ENCODE measurements at places on chromosomes 1 and 21.

GRCh38 chr1:6505367-6506209 lies 14.1 kb upstream of the PLEKHG5 start:
- DNase-seq = no peak

DNA sequence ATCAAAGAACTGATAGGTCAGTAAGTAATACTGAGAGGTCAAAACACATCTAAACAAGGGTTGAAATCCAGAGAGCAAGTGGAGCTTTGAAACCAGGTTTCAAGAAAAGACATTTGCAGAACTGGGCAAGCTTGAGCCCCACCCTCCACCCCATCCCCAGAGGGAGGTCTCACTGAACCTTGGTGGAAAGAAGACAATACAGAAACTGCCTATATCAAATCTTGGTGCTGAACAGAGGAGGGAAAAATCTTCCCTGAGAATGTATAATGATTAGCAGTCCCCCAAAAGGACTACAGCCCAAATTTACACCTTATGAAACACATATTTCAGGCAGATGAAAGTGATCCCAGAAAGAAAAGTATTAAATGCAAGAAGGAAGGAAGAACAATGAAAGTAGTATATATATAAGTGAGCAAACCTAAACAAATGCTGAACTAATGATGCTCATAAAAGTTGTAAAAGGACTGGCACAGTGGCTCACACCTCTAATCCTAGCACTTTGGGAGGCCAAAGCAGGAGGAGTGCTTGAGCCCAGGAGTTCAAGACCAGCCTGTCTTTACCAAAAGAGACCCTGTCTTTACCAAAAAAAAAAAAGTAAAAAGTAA lies 12.4 kb downstream of the ZBTB17 start:
- no peak for DNase-seq

- DNase-seq = no peak
Observed at GRCh38 chr1:55140137-55140536, 75.0 kb downstream of the USP24 start.

- DNase-seq = no peak
Observed at GRCh38 chr1:202155478-202156021, 4.9 kb downstream of the PTPN7 start.

- DNase-seq = no peak
Observed at GRCh38 chr1:209411491-209411929, 172.0 kb upstream of the CAMK1G start.

- no peak for DNase-seq
Observed at GRCh38 chr1:201758499-201759050, 70.4 kb upstream of the IPO9 start.

- no peak for DNase-seq
Observed at GRCh38 chr1:149848340-149849110, 50.8 kb upstream of the BOLA1 start.

DNA sequence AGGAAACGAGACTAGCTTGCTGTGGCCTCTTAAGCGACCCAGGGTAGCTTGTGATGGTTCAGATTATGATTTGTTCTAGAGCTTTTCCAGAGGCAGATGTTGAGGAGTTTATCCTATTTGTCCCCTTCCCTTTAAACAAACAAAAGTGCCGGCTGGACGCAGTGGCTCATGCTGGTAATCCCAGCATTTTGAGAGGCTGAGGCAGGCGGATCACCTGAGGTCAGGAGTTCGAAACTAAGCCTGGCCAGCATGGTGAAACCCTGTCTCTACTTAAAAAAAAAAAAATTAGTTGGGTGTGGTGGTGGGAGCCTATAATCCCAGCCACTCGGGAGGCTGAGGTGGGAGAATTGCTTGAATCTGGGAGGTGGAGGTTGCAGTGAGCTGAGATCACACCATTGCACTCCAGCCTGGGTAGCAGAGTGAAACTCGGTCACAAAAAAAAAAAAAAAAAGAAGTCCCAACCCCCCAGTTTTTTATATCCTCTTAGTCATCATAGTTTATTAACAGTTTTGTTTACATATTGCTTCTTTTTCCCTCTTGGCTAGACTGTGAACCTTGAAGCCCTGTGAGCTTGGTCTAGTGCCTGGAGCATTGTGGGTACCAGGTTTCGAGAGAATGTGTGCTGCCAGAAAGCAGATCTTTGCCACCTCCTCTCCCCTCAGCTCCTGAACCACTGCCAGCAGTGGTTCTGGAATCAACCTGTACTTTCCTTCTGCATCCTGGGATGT lies 29.8 kb downstream of the MAPKAPK2 start:
- peak; percentile 46 for DNase-seq

DNA sequence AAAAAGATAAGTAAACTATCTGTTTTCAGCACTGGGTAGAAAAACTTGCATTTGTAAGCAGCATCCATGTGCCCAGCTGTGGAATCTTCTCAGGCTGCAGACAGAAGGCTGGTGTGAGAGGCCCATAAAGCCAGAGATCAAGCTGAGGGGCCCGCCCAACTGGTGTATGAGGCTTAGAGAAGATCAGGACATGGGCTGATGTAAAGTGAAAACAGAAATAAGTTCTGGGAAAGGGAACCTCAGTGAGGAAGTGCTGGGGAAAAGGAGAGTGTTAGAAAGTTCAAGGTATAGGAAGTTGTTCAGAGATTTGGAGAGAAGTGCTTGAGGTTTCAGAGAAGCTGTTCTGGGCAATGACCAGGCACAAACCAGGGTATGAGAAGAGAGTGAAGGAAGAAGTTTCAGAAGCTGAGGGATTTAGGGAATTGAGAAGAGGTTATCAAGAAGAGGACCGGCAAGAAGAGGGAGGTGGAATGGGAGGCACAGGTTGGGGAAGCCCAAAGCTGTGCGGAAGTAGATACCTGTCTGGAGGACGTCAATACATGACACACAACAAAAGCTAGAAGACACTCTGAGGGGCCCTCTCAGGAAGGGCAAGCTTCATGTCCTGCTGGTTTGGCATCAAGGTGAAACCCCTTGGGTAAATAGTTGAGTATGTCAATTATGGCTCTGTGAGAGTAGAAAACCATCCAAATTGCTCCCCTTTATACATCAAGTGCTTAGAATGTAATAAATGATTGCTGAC lies 2.7 kb upstream of the CD5L start:
- DNase-seq = no peak

DNA sequence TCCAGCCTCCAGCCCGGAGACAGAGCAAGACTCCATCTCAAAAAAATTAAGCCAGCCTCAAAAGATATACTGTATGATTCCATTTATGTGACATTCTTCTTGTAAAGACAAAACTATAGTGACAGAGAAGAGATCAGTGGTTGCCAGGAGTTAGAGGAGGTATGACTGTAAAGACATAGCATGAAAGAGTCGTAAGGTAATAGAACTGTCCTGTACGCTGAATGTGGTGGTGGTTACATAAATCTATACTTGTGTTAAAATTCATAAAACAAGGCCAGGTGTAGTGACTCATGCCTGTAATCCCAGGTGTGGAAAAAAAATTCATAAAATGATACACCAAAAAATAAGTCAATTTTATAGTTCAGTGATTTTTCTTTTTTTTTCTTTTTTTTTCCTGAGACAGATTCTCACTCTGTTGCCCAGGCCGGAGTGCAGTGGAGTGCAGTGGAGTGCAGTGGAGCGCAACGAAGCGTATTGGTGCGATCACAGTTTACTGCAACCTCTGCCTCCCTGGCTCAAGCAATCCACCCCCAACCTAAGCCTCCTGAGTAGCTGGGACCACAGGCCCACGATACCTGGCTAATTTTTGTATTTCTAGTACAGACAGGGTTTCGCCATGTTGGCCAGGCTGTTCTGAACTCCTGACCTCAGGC lies 84.9 kb upstream of the CXADR start:
- no peak for DNase-seq

Data from effector memory CD8-positive, alpha-beta T cell (primary cell).